Right kidney (tissue), 9 donors: ENCODE measurements at places on chromosomes 4 and X.

DNA sequence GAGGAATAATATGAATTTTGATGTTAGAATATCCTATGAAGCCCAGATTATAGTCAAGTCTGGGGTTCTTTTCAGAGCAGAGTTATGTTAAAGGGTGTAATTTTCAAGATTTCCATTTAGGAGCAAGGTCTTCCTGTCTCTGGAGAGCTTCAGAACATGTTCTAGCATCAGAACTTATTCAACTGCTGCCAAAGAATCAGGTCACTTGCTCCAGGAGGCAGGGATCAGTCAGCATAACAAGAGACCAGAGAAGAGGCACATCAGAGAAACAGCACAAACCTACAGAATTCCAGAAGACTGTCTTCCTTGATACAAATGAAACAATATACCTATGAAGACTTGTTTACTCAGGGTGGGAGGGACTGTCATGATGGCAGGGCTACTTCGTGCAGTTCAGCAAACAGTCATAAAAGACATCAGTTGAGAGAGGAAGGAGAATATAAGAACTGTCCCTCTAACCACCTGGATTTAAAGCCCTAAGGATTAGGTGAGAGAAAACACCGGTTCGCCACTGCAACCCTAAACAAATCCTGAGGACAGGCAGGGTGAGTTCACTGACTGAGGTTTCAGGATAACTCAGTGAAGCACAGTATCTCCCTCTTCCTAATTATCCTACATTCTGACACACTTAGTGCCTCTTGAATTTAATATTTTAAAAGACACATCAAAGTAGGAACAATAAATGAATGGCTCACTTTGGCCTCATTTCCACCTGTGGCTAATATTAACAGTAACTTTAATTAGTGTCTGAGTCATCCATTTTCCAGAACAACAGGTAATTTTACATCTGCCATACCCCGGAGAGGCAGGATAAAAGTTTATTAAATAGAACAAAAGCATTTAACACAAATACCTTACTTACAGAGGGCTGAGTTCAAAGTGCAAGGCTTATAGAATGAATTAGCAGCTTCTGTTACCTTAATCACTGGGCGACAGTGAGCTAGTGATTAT is 93.0 kb downstream of the HDAC8 start:
- DNase-seq = no peak

GRCh38 chrX:151977923-151978322 is 3.4 kb upstream of the GABRE start:
- no peak for DNase-seq

- no peak for DNase-seq
These were observed 897.3 kb upstream of the EPHA5 start for GRCh38 chr4:66567551-66567950.

GRCh38 chr4:148481636-148482035 is 39.4 kb upstream of the NR3C2 start:
- no peak for DNase-seq

- no peak for DNase-seq
These were observed 663.4 kb downstream of the RAPGEF2 start for GRCh38 chr4:159766241-159766640.

- DNase-seq = no peak
These were observed 140.9 kb downstream of the PAPSS1 start for GRCh38 chr4:107579099-107579498.

DNA sequence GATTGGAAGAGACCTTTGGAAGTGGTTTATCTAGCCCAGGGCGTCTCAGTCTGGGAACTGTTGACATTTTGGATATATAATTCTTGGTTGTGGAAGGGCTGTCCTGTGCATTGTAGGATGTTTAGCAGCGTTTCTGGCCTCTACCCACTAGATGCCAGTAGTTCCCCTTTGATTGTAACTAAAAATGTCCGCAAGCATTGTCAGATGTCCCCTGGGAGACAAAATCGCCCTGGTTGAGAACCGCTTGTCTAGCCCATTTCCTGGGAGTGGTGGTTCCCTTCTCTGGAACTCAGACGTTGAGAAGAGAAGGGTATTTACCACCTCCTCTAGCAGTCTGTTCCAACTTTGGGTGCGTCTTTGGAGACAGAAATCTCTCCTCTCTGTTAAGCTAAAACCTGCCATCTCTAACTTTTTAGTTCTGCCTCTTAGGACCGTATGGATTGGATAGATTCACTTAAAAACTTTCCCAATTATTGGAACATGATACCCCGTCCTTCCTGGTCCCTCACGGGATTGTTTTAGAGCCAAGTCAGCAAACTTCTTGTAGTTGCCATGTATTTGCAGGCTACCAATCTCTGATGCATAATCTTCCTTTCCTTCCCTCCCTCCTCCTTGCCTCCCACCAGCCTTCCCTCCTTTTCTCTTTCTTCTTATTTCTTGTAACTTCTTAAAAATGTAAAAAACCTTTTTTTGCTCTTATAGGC is 13.9 kb downstream of the TMEM165 start:
- no peak for DNase-seq

GRCh38 chr4:41257257-41257901 is 651 bp downstream of the UCHL1 start:
- peak; percentile 76 for DNase-seq

DNA sequence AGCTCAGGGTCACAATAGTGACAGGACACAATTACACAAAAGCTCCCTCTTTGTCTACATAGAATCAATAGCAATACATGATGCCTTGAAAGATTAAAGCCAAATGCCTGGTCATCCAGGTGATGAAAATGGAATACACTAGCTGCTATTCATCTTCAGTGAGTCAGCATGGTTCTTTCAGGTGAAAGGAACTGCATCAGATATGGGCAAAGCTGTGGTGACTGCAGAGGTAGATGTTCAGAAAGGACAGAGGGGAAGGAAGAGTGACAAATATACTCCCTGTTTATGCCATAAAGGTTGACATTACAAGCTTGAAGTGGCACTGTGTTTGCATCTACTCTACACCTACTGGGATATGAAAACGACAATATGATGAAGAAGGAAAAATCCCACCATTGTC is 20.0 kb upstream of the FTHL17 start:
- no peak for DNase-seq

- no peak for DNase-seq
These were observed 171.0 kb downstream of the GALNTL6 start for GRCh38 chr4:171983935-171984805.

- no peak for DNase-seq
These were observed 9.4 kb upstream of the RPGR start for GRCh38 chrX:38336538-38337240.

- no peak for DNase-seq
These were observed 36.0 kb downstream of the CXCL8 start for GRCh38 chr4:73776321-73776729.

GRCh38 chrX:155031657-155032056 is 5.0 kb downstream of the FUNDC2 start:
- no peak for DNase-seq

DNA sequence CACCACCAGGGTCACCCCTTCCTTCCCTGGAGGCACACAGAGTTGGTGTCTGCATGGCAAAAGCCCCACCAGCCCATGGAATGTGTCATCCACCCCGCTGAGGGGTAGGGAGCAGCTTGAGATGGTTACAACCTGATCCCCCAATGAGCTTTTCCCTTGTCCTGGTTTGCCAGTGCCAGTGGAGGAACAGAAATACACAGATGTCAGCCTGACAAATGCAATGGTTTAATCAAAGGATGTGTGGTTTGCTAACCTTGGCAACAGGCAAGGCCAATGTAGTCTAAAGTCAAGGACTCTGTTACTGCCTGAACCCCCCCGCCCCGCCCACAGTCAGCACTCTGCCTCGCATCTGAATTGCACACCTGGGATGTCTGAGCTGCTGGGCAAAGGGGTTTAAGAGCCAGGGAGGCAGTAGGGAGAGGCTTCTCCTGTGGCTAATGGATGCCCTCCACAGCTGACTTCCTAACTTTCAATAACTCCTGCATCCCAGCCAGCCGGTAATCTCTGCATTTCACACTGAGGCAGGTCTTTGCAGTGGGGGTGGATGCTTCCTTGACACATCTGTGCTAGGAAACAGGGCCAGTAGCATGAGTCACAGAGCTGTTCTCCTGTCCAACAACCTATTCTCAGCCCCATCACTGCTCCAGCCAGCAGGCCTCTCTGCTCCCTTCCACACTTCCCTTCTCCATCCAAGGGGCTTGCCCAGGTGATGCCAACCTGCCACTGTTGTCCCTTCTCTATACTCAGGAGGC is 137.5 kb downstream of the AMMECR1 start:
- DNase-seq = no peak

GRCh38 chr4:88791274-88791673 is 93.6 kb upstream of the NAP1L5 start:
- no peak for DNase-seq

DNA sequence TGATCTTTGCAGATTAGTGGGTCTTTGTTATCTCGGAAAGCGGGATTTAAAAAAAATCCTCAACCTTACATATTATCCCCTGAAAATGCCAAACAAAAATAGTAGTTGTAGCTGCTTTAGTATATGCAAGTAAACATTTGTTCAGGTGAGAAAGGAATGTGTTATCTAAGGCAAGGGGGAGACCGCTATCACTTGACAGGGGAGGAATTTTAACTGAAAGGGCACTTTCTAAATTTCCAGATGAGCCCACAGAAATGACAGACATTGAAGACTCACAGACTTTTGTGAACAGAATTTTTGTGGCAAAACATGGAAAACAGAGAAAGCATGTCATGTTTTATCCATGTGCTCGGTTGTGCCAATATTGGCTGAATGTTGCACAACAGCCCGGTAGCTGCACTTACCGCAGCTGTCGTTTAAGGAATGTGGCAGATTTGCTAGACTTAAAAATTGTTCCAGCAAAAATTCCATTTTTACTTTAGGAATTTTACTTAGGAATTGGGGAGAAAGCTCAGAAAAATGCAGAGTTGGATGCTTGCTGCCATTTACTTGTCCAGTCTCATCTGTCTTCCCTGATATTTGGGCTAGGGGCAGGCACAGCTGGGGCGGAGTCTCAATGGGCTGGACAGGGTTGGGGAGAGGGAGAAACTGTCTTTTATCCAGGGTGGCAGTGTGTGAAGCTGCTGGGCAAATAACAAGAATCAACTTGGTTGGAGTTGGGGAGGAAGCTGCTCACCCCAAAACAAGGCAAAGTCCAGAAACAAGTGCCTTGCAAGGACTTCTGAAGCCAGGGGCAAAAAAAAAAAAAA is 94.6 kb upstream of the RPS6KA3 start:
- DNase-seq = peak; percentile 2

DNA sequence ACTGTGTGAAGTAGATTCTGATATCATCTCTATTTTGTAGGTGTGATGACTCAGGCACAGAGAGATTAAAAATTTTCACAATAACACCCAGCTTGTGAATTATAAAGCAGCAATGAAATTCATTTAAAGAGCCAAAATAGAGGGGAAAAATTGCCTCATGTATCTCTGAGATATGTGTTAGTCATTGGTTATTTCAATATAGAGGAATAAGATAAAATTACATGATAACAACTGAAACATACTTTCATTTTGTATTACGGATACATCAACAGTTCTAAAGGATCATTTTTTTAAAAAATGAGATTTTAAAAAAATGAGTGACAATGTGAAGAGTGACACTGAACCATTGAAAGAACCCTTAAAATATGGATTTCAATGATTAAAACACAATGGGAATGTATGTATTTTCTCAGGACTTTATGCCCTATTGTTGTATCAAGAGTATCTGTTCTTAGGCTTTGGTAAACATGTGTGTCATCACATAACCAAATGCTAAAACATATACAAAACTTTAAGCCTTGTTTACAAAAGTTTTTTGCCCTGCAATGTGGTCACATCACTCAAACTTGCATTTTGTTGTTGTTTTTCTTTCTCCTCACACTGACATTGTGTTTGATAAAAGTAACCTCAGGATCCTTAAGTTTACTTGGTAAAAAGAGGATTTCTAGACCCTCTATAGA is 221.3 kb downstream of the ANTXR2 start:
- no peak for DNase-seq

- peak; percentile 53 for DNase-seq
These were observed 102.5 kb downstream of the ASMT start for GRCh38 chrX:1717373-1717772.

DNA sequence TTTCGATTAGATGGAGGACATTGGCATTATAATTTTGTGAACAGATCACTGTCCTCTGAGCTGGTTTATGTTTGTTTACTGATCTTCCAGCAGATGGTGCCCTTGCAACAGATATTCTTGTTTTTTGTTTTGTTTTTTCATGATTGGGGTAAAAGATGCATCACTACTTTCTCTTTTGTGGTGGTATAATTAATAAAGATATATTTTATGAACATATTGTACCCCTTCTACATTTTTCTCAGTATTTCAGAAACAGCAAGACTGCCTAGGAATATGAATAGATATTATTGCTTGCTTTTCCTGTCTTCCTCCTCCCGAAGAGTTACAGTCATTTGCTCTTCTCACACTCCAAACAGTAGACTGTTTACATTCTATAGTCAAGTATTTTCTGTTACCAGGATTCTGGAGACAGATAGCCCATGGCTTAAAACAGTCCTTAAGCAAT is 905.2 kb downstream of the TRAM1L1 start:
- peak; percentile 23 for DNase-seq

GRCh38 chr4:145047151-145047550 is 50.8 kb downstream of the ANAPC10 start:
- DNase-seq = no peak

- DNase-seq = no peak
These were observed 53.8 kb downstream of the APLN start for GRCh38 chrX:129600981-129601424.

DNA sequence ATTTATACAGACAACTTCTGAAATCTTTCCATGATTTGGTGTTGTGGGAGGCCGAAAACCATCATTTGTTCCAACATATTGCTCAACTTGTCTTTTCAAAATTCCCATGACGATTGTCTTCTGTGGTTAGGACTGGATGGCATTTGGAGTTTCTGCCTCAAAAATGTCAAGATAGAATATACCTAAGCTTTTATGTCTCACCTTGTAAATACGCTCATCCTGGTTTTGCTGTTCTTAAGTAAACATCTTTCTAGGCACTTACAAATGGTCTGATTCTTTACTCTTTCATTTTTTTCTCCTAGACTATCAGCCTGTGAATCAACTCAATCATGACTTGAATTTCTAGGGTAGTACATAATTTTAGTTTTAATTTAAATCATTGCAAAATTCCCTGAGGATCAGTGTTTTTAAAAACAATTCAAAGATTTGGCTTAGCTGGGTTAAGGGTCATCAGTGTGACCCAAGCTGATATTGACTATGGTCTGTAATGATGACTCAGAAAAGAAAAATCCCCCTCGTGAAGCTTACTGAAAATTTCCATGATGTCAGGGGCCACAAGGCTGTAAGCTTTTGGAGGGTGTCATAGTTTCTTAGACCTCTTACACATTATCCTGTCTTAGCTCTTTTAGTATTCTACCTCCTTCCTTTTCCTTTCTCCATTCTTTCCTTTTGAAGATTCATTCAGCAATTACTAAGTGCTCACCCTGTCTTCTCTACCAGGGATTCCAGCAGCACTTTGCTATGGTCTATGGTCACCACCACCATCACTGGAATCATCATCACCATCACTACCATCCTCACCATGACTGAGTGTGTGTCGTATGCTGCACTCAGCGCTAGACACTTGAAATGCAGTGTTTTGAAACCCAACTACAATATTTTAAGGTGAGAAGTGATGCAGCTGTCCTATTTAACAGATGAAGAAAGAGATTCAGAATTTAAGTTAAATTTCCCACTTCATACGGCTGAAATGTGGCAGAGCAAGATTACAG is 124.4 kb downstream of the CPE start:
- no peak for DNase-seq

- DNase-seq = no peak
These were observed 362.5 kb upstream of the TRAM1L1 start for GRCh38 chr4:117447925-117448324.
